ENCODE measurements at places on chromosomes 7 and 10.
A peak's percentile ranks its signal among the peaks of the same experiment; 100 is the strongest.

GRCh38 chr10:58511765-58512490 lies 744 bp upstream of the BICC1 start:
- ATAC-seq = no peak

DNA sequence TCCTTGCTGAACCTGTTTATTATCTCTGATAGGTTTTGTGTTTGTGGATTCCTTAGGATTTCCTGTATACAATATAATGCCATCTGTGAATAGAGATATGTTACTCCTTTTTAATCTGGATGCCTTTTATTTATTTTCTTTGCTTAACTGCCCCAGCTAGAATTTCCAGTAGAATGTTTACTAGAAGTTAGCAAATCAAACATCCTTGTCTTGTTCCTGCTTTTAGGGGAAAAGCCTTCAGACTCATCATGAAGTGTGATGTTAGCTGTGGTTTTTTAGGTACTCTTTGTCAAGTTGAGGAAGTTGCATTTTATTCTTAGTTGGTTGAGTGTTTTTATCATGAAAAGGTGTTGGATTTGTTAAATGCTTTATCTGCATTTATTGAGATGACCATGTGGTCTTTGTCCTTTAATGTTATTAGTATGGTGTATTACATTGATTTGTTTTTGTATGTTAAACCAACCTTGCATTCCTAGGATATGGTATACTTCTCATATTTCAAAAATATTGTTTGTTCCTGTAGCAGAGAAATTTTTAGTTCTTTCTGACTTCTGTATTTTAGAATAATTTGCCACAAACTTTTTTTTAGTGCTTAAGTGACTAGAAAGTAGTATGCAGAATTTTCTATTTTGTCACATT lies 24.3 kb downstream of the PPP2R2D start:
- ATAC-seq = no peak

- ATAC-seq = no peak
These were observed 10.7 kb downstream of the CUTC start for GRCh38 chr10:99742701-99743100.

GRCh38 chr10:27857616-27858015 lies 112.0 kb upstream of the MKX start:
- ATAC-seq = no peak

- no peak for ATAC-seq
These were observed 412.1 kb downstream of the SUGCT start for GRCh38 chr7:40546616-40547501.

DNA sequence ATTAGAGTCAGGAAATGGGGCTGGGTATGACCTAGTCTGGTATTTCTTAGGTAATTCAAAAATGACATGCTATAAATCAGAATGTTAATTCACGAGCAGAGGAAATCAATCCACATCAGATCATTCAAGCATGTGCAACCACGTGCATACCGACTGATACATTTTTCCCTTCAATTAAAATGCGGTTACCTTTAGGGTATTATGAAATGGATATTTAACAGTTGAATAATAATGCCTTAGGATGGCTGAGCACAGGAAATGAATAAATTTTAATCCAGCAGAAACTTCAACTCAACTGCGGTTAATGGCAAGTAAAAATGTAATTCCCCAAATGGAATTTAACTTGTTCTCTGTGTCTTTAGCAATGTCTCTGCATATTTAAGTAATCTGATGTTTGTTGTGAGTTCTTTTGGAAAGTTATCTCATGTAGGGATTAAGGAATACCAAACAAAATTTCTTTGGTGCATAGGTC lies 9.2 kb downstream of the CPA2 start:
- ATAC-seq = no peak

- no peak for ATAC-seq
These were observed 118.2 kb downstream of the PRPF18 start for GRCh38 chr10:13704964-13705363.

GRCh38 chr10:72061491-72061890 lies 26.9 kb downstream of the SPOCK2 start:
- no peak for ATAC-seq

DNA sequence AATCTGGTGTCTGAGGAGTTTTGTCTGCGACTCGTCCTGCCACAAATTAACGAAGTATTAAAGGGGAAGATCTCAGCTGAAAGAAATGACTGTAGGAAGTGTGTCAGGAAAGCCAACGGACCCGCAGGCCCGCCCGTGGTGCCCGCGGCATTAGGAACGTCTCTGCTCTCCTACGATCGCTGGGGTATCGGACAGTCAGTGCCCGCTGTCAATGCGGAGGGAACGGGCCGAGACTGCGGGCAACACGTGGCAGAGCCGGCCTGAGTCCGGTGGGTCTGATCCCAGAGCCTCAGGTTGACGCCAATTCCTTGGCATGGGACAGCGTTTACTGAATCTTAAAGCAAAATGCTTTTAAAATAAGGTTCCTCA lies 128.7 kb downstream of the KBTBD2 start:
- no peak for ATAC-seq

GRCh38 chr7:157508477-157508881 lies 171.7 kb downstream of the DNAJB6 start:
- ATAC-seq = peak; percentile 16

GRCh38 chr7:28207486-28208158 lies 27.0 kb upstream of the JAZF1 start:
- ATAC-seq = peak; percentile 89

- no peak for ATAC-seq
These were observed 376.0 kb downstream of the GALNT17 start for GRCh38 chr7:71507680-71508602.

- peak; percentile 80 for ATAC-seq
These were observed 148.3 kb downstream of the SVIL start for GRCh38 chr10:29486433-29486832.

- ATAC-seq = no peak
These were observed 25.1 kb upstream of the AKAP9 start for GRCh38 chr7:91915401-91916050.

DNA sequence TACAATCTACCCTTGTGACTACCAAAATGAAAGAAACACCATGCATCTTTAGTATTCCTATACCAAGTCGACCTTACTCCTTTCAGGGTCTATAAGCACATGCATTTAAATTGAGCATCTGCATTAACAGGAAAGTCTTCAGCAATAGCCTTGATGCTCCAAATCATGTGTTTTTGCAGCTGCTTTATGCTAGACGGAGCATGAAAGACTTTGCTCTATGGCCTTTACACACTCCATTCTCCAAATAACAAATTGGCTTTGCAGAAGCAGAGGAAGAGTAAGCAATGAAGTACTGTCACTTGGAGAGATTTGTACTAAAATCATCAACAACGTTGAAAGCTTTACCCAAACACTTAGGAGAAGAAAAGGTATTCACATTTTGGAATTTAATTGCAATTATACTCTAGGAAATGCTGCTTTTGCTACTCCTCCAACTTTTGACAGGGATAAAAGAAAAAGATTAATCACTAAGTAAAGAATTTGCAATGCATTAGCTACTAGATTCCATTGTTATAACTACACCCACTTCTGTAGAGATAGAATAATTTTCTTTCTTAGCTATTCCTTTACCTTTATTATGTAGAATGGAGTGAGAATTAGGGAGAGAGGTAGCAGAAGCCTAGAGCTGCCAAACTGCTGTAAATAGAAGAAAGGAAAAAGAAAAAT lies 131.8 kb downstream of the SEMA3E start:
- ATAC-seq = no peak

DNA sequence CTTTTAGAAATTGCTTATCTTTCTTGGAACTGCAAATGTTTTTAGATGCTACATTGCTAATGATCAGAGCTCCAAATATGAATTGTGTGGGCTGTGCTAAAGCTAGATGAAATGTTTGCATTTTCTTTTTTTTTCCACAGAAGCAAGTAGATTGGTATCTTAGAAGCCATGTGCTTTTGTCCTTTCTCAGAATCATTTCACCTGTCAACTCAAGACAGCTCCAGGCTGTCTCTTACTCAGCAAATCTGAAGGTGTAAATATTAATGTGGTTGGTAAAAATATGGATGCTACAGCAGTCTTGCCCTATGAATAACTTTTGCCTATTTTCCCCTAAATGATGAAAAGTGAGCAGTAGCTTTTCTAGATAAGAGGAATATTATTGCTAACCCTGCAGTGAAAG lies 41.2 kb downstream of the AP3M1 start:
- ATAC-seq = no peak

GRCh38 chr10:7319632-7320031 lies 91.2 kb downstream of the SFMBT2 start:
- no peak for ATAC-seq

- ATAC-seq = no peak
These were observed 156.2 kb downstream of the PLPP4 start for GRCh38 chr10:120613180-120613579.

DNA sequence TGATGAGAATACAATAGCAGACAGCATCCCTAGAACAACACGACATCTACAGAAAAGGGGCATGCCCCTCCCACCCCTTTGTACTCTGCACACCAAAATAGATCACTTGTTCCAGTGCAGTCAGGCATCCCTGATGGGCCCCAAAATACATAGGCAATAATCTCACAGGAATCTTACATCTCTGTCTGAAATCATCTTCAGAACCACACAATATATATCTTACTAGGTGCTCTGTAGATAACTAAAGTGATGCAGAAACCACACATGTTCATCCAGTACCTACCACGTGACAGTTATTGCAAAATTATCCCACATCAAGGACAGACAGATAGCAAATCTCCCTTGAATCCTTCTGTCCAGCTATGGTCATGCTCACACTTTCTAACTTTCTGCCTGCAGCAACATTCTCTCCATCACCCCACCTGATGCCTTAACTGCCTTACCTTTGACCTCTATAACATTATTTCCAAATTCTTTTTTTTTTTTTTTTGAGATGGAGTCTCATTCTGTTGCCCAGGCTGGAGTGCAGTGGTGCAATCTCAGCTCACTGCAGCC lies 30.7 kb downstream of the ST8SIA6 start:
- ATAC-seq = no peak

- no peak for ATAC-seq
These were observed 52.0 kb downstream of the CDK14 start for GRCh38 chr7:90648107-90648506.

- no peak for ATAC-seq
These were observed 36.3 kb upstream of the ANTXRL start for GRCh38 chr10:46250481-46250880.

DNA sequence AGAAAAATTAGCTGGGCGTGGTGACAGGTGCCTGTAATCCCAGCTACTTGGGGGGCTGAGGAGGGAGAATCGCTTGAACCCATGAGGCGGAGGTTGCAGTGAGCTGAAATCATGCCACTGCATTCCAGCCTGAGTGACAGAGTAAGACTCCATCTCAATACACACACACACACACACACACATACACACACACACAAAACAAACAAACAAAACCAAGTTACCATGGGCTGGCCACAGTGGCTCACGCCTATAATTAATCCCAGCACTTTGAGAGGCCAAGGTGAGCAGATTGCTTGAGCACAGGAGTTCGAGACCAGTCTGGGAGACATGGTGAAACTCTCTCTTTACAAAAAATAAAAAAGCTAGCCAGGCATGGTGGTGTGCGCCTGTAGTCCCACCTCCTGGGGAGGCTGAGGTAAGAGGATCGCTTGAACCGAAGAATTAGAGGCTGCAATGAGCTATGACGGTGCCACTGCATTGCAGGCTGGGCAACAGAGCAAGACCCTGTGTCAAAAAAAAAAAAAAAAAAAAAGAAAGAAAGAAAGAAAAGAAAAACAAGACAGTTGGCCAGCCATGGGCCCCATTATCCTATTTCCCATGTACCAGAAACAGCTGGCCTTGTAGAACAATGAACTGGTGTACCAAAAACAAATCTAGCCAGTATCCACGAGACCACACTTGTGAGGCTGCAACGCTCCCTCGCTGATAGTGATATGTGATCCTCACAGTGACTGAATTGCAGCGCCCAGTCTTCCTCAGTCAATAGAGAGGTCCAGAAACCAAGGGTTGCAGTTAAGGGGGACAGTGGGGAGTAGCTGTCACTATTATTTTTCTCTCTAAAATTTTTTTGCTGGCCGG lies 6.6 kb upstream of the AGFG2 start:
- no peak for ATAC-seq

DNA sequence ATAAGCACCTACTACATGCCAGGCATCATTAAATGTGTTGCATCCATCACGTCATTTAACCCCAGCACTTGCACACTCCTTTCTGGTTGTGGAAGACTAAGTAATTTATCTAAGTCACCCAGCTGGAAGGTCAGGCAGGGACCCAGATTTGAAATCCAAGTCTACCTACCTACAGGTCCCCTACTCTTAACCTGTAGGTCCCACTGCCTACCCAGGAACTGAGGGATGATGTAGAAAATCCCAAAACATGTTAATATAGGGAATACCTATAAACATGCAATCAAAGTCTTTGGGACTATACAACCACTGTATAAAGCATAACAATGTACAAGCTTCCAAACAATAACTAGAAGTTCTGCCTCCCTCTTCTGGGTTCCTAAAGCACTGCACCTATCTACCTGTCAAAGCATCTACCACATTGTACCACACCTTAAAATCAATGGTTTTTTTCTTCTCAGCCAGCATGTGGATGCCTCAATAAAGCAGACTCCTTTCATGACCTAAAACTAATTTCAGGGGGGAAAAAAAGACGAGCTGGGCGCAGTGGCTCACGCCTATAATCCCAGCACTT lies 5.6 kb downstream of the IL6 start:
- no peak for ATAC-seq

Data from stimulated activated memory B cell treated with anti-CD40 and anti-IgM and Interleukin-4, amounts not matched to agents 10 μg/mL and 1 μg/mL and 100 μg/mL, for 72 hours (primary cell).